PC-3 (cell line): ENCODE measurements at places on chromosomes 3 and 15.
A peak's percentile ranks its signal among the peaks of the same experiment; 100 is the strongest.

GRCh38 chr3:61221759-61222362 is 29.4 kb downstream of the FHIT start:
- no peak for DNase-seq

- peak; percentile 94 for DNase-seq
Observed at GRCh38 chr3:30578479-30578878, 27.9 kb upstream of the TGFBR2 start.

GRCh38 chr3:128149650-128150049 is 3.6 kb upstream of the EEFSEC start:
- no peak for DNase-seq

DNA sequence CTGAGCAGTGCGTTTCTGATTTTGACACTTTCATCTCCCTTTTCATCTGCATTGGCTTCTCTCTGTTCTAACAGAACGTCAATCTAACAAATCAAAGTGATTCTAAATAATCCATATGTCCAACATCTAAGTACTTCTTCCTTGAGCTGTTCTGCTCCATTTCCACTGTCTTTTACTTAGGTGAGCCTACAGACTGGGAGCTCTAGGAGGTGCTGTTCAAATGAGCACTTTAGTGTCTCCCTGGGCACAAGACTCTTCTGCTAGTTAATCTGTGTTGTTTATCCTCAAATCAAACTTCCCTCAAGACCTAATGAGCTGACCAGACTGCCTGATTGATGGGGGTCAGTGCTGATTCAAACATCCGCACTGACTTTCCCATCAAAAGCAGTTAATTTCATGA is 408.1 kb downstream of the WDR72 start:
- DNase-seq: no peak

- peak; percentile 72 for DNase-seq
Observed at GRCh38 chr3:120129718-120130513, 35.7 kb upstream of the GSK3B start.

- DNase-seq: no peak
Observed at GRCh38 chr3:179236669-179237301, 14.1 kb downstream of the KCNMB3 start.

DNA sequence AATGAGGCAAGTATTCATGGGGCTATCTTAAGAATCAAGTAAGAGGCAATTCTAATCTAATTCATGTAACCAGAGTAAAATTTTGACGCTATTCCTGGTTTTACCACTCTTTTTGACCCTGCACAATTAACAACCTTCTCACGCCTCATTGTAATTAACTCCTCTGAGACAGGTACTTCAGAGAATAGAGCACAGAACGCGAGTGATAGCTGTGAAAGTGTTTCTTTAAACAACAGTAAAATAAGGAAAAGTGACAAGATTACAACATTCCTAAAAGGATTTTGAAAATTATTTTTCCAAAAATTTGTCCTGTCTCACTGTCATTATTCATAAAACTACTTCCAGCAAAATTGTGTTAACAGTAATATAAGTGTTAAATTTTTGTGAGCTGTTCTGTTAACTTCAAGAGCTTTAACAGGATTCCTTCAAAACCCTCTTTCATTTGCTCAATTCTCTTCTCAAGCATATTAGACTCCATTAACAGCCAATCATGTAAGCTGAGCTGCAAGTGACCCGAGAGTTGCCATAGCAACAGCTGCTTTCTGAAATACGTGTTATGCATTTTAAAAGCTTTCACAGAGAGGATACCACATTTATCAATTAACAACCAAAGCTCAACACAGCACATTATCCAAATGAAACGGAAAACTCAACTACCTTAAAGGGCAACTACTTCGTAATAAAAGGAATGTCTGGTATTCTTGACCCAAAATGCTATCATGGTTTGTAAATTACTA is 93.1 kb downstream of the STAG1 start:
- no peak for DNase-seq

DNA sequence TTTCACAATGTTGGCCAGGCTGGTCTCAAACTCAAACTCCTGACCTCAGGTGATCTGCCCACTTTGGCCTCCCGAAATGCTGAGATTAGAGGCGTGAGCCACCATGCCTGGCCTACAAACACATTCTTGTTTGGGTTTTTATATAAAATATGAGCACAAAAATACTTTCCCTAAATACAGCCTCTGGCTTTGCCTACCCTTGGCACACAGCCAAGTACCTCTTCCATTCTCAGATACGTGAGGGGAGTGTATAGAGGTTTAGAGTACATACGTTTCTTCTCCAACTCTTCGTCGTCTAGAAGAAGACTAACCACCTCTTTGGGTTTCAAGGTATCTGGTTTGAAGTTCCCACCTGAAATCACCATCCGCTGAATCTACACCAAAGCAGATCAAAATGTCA is 33.5 kb downstream of the CHAC1 start:
- DNase-seq: no peak

DNA sequence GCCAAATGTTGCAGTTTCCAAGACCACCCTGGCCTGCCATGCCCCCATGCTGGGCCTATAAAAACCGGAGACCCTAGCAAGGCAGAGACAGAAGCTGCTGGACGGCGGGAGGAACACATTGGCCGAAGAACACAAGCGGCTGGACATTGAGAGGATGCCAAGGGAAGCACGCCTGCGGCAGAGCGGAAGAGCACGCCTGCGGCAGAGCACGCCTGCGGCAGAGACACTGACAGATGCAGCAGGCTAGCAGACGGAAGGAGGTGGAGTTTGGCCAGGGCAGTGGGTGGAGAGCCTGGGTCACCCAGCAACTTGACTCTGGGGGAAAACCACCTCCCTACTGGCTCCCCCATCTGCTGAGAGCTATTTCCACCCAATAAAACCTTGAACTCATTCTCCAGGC is 322.3 kb upstream of the TBL1XR1 start:
- DNase-seq: no peak

- peak; percentile 73 for DNase-seq
Observed at GRCh38 chr3:128153156-128154041, at the start of gene EEFSEC. EEFSEC (plus strand) TSS chr3:128153481; CDS start chr3:128153508, 27 bp downstream.

- no peak for DNase-seq
Observed at GRCh38 chr15:57281321-57281720, 95.0 kb upstream of the CGNL1 start.

GRCh38 chr15:58467722-58468423 is 36.1 kb downstream of the LIPC start:
- DNase-seq: no peak

GRCh38 chr15:35926007-35926380 is 380.0 kb upstream of the DPH6 start:
- DNase-seq: peak; percentile 37

DNA sequence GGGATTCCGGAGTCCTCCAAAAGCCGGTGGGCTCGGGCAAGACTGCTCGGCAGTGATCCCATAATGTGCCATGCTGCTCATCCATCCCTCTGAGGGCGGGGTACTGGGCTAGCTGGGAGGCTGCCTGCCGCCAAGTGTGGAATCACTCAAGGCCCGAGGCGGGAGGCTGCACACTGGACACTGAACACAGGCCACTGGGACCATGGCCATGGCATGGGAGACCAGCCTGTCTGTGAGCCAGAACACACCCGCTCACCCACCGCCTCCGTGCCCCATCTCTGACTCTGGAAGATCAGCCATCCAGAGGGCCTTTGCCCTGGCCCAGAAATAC is 1.4 kb downstream of the C3orf22 start:
- DNase-seq: no peak

DNA sequence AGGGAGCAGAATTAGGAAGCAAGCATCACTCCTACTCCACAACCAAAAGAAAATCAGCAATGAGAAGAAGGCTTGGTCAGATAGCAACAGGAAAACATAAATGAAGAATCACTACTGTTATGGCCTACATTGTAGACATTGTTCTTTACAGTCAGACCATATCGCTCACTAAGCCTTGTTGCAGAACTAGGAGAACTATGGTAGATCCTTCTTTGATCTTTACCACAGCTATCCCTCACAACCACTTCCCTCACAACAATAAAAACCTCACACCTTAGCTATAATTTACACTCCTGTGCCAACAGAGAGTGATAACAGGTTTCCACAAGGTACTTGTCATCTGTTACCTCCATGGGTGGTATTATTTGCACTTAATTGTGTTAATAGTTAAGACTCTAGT is 126.6 kb downstream of the WDR76 start:
- DNase-seq: no peak

DNA sequence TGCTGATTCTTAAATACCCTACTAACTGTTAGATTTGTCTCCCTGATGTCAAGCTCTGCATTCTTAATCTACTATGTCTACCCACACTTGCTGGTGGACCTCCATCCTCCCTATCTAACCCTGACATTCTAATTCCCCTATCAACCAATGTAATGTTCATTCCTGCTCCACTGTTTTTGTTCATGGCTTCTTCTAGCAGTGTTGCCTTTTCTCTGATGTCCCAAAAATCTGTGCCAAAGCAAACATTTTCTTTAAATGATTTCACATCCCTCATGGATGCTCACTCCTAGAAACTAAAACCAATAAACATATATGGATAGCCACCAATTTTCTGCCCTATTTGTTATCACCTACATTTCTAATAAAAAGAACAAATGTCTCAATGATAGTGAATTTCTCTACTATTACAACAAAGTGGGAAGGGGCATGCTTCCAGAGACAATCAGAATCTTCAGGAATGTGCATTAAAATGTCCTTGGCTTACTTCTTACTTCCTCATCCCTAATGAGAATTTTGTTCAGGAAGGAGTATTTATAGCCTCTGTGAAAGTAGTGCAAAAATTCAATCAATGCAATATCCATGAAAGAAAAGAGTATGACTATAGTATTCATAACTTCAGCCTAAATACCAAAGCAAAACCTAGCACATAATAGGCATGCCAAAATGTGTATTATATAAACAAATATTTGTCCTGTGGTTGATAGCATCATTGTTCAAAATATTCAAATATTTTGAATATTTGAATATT is 273.3 kb downstream of the ZNF385D start:
- no peak for DNase-seq

DNA sequence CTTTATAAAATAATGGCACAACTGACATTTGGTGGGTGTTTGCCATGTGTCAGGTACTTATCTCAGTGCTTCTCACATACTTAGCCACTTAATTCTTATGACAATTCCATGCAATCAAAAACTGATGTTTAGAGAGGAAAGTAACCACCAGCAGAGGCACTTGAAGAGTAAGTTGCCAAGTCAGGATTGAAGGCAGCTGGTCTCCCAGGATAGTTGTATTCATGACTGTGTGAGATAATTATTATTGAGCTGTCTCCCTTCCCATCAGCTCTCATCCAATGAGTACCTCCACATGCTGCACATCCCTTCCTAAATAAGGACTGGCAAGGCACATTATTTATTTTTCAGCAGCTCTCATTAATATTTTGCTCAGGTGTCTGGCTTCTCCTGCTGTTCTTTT is 4.8 kb downstream of the VEPH1 start:
- no peak for DNase-seq

- DNase-seq: no peak
Observed at GRCh38 chr3:127675651-127676391, 3.1 kb downstream of the ABTB1 start.

DNA sequence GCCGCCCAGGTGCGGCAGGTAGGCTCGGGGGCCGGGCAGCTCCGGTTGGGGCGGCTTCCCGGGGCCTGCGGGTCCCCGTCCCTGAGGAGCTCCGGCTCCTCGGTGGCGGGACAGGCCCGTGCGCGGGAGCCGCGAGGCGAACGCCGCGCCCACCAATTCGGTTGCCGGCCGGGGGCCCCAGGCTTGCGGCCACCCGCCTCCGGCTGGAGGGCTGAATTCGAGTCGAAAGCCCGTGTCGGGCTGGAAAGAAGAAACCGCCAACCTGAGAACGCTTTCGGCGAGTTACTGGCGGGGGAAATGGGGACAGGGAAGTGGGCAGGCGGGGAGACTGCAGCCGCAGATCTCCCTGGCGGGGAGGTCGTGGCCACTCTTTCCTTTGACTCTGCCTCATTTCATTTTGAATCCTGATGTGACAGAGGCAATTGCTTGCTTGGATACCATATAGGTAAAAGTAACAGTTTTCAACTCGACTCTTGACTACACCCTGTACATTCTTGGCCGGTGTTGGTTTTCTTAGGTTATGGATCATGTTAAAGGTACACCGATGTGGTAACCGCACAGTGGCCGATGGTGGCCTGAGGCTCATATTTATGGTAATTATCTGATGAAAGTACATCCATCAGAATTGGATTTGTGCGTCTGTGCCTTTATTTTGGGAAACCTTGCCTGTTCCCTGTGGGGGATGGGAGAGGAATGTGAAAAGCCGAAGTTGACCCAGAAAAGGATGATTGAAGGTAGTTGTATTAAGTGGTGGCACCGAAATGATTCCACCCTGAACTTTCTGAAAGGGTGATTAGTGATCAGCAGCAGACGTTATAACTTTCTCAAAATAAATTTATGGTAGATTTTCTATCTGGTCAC is 1.7 kb downstream of the B3GNT5 start:
- DNase-seq: peak; percentile 56

DNA sequence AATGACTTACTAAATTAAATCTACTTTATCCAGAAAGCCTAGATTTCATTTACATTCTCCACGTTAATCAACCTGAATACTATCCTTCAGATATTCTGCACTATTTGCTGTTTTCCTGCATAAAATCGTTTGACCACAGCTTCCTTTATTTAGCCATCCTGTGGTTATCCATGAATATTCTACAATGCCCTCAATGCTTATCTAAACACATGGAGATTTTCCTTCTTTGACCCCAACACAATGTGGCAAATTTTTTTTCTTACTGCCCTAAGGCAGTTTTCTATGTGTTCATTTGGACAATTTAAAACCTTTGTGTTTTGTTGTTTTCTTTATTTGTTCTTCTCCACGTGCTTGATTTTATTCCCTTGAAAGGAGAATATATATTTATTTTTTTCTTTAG is 495.5 kb upstream of the ROBO1 start:
- no peak for DNase-seq

GRCh38 chr15:28987337-28987736 is 101.6 kb downstream of the APBA2 start:
- DNase-seq: no peak

- peak; percentile 31 for DNase-seq
Observed at GRCh38 chr3:114650808-114651207, 357.0 kb downstream of the TIGIT start.

GRCh38 chr15:80989081-80989517 is 520 bp downstream of the MESD start:
- DNase-seq: no peak

- DNase-seq: no peak
Observed at GRCh38 chr15:61243983-61244593, 15.0 kb upstream of the RORA start.

DNA sequence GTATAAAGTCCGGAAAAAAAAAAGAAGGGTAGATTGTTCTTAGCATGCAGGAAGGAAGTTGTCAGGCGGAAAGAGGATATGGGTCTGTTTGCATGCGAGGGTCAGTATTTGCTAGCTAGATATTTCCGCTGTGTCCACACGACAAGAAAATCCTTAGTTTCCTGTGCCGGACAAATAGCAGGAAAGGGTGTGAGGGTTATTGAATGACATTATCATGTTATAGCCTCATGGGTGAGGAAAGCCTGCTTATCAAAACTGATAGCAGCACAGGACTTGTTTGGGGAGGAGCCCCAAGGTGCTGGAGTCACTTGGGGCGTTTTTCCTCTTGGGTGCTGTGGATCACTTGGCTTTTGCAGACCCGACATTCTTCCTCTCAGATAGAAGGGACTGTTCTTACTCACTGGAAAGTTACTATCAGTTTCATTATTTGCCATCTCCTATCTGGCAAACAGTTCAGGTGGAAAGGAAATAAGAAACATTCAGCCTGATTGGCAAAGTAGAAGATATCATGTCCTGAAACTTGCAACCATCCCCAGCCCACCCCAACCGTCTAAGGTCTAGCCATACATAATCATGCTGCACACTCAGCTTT is 127.2 kb upstream of the DPH6 start:
- no peak for DNase-seq
